ENCODE measurements at places on chromosomes 7 and 10.

DNA sequence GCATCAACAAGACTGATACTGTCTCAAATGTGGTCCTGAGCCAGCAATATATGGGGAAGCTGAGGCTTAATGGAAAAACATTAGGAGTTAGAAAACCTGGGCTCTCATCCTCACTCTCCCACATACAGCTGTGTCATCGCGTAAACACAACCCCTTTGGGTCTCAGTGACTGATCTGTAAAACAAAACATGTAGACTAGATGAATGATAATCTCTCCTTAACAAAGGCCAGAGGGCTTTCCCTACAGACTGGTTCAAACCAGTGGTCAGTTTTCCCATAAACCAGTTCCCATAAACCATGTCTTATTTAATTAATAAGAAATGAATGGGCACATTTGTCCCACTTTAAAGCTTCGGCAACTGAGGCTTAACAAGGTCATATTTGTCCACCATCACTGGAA, 48.1 kb downstream of the OSBPL3 start:
- DNase-seq, result no peak

DNA sequence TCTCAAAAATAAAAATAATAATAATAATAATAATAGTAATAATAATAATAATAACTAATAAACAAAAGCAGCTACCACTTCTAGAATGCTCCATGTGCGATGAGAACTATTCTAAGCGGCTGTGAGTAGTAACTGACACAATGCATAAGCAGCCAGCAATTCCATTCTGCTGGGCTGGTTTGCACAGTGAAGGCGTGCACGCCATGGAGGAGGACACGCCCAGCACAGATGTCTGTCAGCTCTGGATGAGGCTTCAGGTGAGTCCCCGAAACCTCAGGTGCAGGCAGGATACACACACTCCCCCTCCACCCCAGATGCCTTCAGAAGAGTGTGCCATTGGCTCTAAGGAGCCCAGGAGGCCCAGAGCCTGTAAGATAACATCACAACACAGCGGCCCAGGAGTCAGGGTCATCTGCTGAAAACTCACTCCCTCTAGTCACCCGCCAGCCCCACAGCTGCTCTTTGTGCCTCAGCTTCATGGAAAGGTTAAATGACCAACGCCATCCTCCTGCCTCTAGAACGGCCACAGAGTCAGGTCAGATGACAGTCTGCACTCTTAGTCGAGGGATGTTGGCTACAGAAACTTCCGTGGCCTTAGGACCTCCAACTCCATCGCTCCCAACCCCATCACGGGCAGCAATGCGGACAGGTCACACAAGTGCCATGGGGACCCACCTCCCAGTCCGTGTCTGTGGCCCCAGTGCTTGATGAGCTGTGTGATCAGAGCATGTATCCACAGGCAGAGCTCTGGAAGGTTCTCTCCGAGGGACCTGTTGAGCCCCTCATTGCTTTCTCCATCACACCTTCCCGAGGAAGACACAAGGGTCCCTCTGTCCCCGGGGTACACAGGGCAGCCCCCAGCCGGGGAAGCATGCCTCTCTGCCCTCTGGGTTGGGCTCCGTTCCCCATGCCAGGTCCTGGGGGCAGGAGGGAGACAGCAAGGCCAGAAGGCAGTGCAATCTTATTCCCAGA, 103.9 kb downstream of the CTBP2 start:
- no peak for DNase-seq

- DNase-seq, result no peak
These were observed 125.9 kb downstream of the CDH23 start for GRCh38 chr10:71522442-71523144.

DNA sequence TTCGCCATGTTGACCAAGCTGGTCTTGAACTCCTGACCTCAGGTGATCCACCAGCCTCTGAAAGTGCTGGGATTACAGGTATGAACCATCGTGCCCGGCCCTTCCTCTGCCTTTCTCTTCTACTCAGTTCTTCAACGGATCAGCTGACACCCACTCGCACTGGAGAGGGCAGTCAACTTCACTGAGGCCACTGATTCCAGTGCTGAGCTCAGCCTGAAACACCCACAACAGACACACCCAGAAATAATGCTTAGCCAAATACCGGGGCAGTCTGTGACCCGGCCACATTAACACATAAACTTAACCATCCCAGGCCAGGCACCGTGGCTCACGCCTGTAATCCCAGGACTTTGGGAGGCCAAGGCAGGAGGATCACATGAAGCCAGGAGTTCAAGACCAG, 119.3 kb upstream of the CHST15 start:
- no peak for DNase-seq

GRCh38 chr10:75180592-75180991, 30.0 kb upstream of the VDAC2 start:
- DNase-seq, result no peak

GRCh38 chr10:129972145-129972965, 8.3 kb upstream of the EBF3 start:
- no peak for DNase-seq

- no peak for DNase-seq
These were observed 34.1 kb upstream of the NKX6-2 start for GRCh38 chr10:132820056-132820455.

GRCh38 chr7:305410-306151, 15.6 kb downstream of the FOXL3 start:
- no peak for DNase-seq

DNA sequence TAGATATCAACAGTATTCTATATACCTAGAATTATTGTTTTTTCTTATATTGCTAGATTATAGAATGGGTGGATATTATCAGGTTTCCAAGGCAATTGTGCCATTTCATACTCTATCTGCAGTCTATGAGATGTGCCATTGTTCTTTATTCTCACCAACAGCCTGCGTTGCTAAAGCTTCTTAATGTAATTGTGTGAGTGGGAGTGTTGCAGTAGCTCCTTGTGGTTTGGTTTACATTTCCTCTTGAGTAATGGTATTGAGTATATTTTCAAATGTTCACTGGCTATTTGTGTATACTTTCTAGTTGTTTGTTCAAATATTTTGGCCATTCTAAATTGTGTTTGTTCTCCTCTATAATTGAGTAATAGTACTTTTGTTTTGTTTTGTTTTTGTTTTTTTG, 199.2 kb downstream of the TFEC start:
- no peak for DNase-seq

- DNase-seq, result no peak
These were observed 7.7 kb downstream of the NEURL1 start for GRCh38 chr10:103501186-103501585.

DNA sequence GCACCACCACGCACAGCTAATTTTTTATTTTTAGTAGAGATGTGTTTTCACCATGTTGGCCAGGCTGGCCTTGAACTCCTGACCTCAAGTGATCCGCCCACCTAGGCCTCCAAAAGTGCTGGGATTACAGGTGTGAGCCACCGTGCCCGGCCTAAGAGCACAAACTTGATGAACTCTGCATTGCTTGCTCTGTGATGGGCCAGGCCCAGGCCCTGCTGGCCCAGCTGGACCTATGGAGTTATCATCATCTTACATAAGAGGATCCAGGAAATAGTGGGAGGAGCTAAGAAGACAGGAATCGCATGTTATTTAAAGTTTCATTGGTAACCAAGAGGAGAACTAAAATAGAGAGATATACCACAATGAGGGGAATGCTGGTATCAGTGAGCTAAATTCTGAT, 86.9 kb downstream of the DAGLB start:
- no peak for DNase-seq

DNA sequence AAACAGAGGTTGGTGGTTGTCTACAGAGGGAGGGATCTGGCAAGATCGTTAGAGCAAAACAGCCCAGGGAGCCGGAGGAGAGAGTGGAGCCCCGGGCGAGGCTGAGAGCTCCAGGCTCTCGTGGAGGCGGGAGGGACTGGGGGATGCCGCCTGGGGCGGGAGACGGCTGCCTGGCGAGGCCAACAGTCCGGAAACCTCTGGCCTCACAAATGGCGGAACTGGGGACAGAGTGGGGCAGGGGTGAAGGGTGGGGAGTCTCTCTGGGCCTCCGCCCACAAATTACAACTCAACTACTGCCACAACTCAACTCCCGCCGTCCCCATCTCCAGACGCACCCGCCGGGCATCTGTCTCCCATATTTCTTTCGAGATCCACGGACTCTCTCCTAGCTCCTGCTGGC, 47.7 kb downstream of the CLEC2L start:
- DNase-seq, result no peak

DNA sequence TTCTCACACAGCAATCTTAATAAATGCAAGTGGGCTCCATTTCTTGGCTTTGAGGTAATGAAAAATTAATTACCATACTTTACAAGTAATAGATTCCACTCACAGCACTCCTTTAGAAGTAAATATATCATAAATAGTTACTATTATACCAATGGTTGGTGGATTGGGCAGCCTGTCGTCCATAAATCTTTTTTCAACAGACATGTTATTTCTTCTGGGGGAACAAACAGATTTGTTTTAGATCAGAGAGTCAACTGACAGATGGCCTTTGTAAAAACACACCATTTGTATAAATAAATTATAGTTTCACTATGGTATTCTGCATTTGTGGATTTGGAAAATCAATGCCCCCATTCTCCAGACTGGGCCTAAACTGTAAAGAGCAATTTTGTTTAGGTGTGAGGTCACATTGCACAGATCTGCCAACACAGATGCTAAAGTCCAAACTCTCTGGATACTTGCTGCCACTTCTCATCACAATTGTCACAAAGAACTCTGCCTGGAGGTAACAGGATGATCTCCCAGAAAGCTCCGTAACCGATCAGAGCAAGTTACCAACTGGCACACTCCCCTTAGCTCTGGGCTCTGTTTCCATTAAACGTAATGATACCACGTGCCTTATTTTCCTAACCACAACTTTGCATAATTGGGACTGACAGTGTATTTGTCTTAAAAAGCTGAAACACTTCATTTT, 4.5 kb upstream of the MACROH2A2 start:
- no peak for DNase-seq

DNA sequence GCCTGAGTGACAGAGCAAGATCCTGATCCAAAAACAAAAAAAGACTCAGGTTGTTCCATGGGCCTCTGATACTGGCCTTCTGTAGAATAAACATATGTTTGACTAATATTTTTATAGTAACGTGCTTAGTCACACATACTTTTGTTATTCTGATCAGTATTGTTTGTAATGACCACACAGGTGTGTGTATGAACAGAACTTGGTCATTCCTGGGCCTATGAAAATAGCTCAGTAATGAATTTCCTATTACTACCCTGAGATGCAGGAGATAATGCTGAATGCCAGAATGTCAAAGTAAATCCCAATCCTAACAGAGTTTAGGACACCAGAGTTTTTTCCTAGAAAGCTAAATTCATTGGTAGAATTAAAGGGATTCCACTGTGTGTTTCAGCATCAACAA, 108.7 kb downstream of the DOCK4 start:
- no peak for DNase-seq

DNA sequence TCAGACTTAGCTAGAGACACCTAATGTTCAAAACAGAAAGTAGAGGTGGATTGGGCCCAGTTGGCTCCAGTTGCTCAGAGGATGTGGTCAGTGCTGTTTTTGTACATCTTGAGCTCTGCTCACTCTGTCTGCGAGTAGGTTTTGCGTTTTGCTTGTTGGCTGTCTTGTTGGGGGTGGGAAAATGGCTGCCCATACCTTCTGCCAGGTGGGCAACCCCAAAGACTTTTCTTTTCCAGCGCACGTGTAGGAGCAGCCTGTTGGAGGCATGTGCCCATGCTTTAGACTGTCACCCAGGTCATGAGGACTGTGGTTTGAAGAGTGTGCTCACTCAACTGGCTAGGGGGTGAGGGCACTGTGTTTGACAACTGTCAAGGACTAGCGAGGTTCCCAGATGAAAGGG, 73.9 kb downstream of the KAT6B start:
- DNase-seq, result no peak

- no peak for DNase-seq
These were observed 552.8 kb downstream of the ANKRD7 start for GRCh38 chr7:118777308-118777707.

All from amniotic stem cell (primary cell).